Liver (tissue), 10 donors: ENCODE measurements at places on chromosomes 5 and 9.
A peak's percentile ranks its signal among the peaks of the same experiment; 100 is the strongest.

DNA sequence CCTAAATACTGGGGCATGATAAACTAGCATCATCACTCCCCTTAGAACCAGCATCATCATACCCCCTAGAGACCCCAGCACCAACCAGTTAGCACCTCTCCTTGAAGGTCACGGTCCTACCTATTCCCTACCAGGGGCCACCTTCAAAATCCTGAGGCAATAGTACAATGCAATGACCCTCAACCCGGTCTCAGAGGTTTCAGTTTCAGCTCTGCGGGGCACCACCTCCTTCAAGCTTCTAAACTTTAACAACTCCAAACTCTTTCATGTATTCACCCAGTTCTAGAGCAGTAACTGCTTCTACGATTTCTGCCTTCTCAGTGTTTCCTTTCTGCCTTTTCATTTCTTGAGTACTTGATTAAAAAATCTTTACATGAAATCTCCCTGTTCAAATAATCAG is 130.1 kb upstream of the EPB41L4A start:
- no peak for DNase-seq

DNA sequence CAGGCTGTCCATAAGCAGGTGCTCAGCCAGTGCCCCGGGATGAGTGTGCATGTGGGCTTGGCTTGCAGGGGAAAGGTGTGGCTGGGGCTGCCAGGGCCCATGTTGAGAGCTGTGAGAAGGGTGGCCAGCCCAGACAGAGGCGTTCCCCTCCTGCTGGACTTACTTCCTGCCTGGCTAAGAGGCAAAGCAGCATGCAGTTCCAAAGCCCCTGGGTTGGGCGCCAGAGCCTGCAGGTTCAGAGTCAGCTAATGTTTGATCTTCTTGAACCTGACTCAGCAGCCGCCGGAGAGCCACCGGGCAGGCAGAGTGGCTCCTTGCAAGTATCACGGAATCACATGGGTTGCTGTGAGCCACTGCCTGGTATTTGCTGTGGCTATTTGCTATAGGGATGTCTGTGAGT is 168.4 kb upstream of the MAP1B start:
- no peak for DNase-seq

DNA sequence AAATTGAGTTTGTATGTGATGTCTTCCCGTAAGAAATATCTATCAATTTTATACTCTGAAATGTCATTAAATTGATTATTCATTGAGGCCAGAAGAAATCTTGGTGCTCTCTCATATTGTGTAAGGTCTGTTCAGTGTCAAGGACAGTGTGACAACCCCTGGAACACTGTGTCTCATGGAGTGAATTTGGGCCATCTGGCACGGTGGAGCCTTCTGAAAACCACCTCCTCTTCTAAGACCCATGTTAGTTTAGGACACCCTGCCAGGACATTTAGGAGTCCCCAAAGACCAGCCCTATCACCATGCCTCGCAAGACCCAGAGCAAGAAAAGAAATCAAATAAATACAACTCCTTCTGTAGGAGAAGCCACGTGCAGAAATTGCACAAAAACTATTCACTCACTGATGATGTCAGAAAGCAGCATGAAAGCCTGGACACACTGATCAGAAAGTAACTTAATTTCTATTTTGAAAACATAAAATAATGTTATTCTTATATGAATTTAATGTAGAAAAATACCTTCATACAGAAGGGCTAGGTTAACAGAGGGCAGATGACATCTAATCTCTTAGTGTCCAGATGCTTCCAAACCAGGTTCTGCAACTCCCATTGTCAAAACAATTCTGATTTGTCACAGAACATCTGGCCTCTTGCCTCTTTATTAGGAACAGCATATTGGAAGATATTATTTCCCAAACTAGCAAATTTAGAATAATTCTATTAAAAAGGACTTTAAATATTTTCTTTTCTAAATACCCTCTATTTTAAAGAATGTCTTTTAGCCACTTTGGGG is 298.8 kb downstream of the NR2F1-AS1 start:
- no peak for DNase-seq

GRCh38 chr5:42767491-42768105 is 11.0 kb downstream of the CCDC152 start:
- no peak for DNase-seq

DNA sequence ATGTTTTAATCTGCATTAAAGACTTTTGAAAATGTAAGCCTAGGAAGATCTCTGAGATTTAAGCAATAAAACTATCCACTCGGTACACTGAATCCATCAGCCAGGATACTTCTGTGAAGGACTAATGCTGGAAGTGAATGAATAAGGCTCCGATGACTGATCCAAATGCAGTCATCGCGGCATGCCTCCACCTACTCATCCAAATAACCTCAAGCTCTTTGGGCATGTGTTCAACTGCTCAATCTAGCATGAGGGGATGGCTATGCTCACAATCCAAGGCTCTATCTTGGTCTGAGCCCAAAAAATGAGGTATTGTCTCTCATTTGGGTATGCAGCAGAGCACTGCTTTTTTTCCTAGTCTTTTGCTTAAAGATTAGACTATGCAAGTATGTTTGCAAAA is 19.2 kb downstream of the MARCHF3 start:
- DNase-seq, result no peak

GRCh38 chr5:128397876-128398275 is 140.2 kb downstream of the FBN2 start:
- no peak for DNase-seq

DNA sequence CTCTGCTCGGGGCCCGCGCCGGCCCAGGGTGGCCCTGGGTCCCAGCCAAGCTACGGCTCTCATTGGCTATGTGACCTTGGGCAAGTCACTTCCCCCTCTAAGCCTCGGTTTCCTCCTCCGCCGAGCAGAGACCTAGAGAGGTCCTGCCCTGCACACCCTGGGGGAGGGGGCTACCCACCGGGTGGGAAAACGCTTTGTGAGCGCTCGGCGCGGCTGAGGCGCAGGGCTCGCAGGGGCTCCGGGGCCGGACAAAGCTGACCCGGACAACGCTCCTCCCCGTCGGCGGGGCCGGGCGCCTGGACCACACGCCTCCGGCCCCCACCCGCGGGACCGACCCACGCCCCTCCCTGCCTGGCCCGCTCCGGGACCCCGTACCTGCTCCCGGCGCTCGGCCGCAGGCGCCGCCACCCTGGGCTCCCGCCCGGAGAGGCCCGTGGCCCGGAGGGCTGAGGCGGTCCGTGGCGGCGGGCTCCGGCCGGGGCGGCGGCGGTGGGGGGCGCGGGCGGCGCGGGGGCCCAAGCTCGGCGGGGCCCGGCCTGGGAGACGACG is 85.7 kb upstream of the MELK start:
- DNase-seq, result peak; percentile 54

DNA sequence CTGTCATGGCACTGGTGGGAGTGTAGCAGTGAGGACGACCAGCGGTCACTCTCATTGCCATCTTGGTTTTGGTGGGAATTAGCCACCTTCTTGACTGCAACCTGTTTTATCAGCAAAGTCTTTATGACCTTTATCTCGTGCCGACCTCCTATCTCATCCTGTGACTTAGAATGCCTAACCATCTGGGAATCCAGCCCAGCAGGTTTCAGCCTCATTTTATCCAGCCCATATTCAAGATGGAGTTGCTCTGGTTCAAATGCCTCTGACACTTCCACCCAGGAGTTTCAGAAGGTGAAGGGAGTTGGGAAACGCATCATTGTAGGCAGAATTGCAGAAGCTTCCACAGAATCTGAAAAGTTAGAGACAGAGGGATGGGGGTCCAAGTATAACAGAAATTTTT is 35.4 kb downstream of the SHC3 start:
- no peak for DNase-seq

DNA sequence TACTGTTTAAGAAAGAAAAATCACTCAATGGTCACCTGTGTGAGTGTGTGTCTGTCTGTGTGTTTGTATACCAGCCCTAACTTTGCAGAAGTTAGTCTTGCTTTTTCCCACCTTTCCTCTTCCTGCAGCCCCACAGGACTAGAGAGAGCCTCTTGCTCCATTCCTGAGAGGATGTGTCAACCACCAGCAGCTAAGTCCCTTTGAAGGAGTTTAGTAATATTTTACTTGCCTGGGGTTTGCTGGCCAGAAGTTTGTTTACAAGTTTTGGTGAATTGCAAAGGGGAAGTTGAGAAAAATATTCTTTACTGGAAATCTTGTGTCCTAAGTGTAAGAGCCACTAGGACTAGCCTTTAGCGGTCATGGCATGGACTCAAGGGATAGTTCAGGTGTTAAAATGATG is 316.2 kb downstream of the BRINP1 start:
- no peak for DNase-seq

DNA sequence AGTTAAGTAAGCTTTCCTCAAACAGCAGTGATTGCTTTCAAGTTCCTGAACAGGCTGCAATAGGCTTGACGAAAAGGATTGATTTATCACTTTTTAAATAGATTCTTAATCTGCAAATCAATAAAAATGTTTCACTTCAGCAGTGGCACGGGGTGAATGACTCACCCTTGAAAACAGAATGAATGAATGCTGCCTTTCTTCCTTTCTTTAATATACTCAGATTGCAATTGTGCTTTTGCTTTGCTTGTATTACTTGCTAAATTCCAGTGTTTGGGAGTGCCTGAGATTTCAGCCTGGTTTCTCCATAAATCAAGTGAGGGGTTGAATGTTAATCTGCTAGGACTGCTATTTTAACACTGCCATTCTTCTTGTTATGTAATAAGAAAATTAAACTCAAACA is 1293.8 kb downstream of the PTPRD start:
- DNase-seq, result no peak

DNA sequence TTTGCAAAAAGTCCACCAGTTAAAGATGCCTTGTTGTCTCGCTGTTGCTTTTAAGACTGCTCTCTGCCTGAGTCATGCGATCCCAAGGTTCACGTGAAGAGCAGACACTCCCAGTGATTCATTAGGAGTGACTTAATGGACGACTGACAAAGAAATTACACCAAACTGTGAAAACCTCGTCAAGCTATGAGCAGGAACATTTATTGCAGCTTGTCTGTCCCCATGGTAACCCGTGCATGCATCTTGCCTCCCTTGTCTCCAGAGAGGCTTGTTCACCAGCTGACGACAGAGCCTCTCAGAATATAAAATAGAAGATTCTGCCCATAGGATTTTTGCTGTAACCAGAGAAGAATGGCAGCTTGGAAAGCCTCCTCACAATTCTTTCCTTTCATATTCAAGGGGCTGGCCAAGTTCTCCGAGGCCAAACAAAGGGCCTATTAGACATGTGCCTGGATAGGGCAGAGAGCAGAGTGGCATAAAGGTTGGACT is 352.7 kb downstream of the SPOCK1 start:
- no peak for DNase-seq

GRCh38 chr9:83219924-83220438 is 157.0 kb upstream of the RASEF start:
- DNase-seq, result no peak
